ENCODE measurements at places on chromosomes 1 and 21. TPM values are rescaled to one million over a fixed set of nuclear protein-coding genes. Genes with fewer than 3 reads are reported as not detected.

Gene CDKN2C
- 9.2 TPM for total RNA-seq

Gene PAX7
- not detected for total RNA-seq

Gene FNDC5
- total RNA-seq = 0.65 TPM

Gene GPR25
- 0.62 TPM for total RNA-seq

Gene SYPL2
- 1.5 TPM for total RNA-seq

Gene BMP8B
- 1.7 TPM for total RNA-seq

- no peaks in the 10 kb centered on the region for H3K4me1 ChIP-seq
- H3K4me3 ChIP-seq = no peak overlapping the region
- no peak for DNase-seq
- no peaks in the 10 kb centered on the region for H3K36me3 ChIP-seq
These were observed 124.3 kb downstream of the PBX1 start for GRCh38 chr1:164683235-164683634.

DNA sequence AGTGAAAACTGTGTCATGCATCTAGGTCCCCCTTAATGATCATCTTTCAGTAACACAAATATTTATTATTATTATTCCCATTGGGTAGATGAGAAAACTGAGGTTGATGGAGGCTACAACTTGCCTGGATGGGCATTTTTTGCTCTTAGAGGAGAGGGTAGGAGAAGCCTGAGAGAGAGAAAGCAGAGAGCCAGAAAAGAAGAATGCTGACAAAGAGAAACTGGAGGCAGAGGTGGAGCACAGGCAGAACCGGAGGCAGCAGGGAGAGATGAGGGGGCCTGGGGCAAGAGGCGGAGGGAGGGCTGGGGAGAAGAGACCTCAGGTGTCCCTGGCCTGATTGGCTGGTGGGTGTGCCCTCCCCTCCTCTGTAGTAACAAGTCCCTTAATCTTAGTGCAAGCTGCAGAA lies 4.1 kb downstream of the BLACAT1 start:
- no peaks in the 10 kb centered on the region for H3K36me3 ChIP-seq
- H3K4me1 ChIP-seq = peaks cover 27% of the 10 kb centered on the region
- H3K27ac ChIP-seq = no peak overlapping the region

DNA sequence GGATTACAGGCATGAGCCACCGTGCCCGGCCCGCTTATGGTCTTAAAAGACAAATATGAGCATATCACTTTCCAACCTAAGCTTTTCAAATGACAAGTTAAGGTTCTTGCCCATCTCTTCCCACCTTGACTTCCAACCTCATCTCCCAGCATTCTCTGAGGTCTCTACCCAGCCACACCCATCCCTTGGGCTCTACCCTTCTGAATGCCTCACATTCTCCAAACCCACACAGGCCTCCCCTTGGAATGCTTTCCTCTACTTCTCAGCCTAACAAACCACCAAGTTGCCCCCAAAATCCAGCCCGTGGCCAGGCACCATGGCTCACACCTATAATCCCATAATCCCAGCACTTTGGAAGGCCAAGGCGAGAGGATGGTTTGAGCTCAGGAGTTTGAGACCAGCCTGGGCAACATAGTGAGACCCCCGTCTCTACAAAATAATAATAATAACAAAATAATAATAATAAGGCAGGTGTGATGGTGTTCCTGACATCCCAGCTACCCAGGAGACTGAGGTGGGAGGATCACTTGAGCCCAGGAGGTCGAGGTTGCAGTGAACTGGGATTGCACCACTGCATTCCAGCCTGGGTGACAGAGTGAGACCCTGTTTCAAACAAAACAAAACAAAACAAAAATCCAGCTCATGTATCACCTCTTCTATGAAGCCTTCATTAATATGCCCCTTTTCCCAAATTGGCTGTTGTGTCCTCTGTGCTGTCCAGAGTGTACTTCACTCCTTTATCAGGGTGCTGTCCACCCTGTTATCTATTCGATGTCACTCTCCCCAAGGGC lies 11.2 kb downstream of the DCST2 start:
- H3K4me3 ChIP-seq = no peak overlapping the region
- peaks cover 21% of the 10 kb centered on the region for H3K4me1 ChIP-seq
- no peak for DNase-seq
- no peaks in the 10 kb centered on the region for H3K36me3 ChIP-seq

DNA sequence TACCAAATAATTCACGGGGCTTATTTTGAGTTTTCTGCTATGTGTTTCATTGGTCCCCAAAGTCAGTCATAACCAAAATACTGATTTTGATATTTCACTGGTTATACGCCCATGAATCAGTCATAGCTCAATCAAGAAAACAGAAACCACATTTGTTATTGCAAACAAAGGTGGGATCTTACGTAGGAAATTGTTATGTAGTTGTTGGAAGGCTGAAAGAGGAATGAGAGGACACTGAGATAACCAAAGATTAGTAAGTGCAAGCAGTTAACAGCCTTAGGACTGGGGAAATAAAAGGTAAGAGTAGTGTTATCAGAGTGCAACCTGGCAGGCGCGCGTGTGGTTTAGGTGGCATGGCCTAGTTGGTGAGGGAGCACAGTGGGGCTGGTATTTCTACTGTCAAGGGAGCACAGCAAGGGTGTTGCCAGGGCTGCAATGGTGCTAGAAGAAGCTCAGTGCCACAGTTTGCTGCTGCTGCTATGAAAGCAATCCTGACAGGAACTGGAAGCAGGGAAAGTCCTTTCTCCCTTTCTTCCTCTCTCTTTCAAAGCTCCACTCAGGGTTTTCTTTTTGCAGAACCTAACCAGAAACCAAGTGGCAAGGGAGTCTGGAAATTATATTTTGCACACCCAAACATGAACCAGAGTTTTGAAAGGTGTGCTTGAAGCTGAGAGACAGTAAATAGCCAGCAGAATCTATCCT lies 33.7 kb downstream of the RTCA start:
- no peaks in the 10 kb centered on the region for H3K27me3 ChIP-seq
- no peak overlapping the region for H3K4me3 ChIP-seq
- DNase-seq = no peak
- H3K4me1 ChIP-seq = no peaks in the 10 kb centered on the region

- DNase-seq = no peak
- H3K27me3 ChIP-seq = no peaks in the 10 kb centered on the region
- H3K4me1 ChIP-seq = no peaks in the 10 kb centered on the region
- no peak overlapping the region for H3K27ac ChIP-seq
These were observed 31.3 kb downstream of the SLC30A1 start for GRCh38 chr1:211547710-211548109.

DNA sequence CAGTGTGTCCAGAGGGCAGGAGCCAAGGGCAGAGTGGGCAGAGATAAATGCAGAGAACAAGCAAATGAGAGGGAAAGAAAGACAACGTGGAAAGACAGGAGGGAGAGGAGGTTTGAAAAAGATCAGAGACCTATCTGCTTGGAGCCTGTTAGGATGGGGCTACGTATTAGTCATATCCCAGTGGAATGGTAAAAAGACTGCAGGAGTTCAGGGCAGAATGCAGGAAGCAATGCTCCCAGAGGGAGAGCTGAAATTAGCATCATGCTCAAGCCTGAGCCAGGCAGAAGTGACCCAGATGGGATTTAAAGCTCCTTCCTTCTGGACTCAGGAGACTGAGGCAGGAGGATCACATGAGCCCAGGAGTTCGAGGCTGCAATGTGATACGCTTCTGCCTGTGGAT lies 261.3 kb upstream of the CHRM3 start:
- DNase-seq = no peak
- no peaks in the 10 kb centered on the region for H3K27me3 ChIP-seq
- no peaks in the 10 kb centered on the region for H3K4me1 ChIP-seq
- H3K4me3 ChIP-seq = no peak overlapping the region
